ENCODE measurements at places on chromosomes 7 and 10.

- no peak for DNase-seq
These were observed 125.2 kb upstream of the STEAP4 start for GRCh38 chr7:88431882-88432281.

DNA sequence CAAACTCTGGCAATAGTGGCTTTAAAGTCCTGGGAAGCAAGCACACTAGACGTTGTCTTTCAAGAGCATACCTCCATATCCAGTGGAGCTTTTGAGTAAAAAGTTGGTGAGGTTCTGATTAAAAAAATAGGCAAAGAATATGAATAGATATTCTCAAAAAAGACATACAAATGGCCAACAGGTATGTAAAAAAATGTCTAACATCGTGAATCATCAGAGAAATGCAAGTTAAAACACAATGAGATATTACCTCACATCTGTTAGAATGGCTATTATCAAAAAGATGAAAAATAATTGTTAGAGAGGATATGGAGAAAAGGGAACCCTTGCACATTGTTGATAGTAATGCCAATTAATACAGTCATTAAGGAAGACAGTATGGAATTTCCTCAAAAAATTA, 407.1 kb downstream of the MDFIC start:
- DNase-seq: no peak

DNA sequence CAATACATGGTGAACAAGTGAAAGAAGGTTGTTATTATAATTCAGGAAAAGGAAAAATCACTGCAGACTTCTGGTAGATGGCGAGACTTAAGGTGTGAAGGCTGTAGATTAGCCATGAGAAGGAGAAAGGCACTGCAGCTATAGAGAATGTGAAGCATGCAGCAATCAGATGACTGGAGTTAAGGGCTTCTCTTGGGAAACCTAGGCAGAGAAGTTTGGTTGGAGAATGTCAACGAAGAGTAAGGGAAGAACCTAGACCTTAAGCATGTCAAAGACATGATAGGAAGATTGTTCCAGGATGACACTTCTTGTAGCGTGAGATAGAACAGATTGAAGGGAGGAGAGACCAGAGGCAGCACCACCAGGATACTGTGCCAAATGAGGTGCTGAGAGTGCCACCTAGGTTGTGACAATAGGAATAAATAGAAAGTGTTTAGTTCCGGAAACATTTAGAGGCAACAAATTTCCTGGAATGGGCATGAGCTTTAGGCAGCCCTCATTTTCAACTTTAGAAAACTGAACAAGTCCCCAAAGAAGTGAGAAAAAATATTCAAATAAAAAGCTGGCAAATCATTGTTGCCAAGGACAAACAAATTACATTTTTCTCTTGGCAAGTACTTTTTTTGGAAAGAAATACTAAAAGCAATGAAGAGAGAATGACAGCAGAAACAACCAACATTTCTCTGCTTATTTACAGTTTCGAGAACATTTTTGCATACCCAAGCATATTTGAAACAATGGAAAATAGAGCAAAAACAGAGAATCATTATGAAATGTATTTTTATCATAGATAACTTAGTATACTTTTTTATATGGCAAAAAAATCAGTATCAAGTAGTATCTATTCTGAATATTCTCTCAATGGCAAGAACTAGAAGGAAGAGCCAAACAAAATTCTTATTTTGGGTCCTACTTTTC, 4.9 kb downstream of the LRRC17 start:
- no peak for DNase-seq

GRCh38 chr7:98661607-98662006, 44.5 kb downstream of the NPTX2 start:
- DNase-seq: no peak

GRCh38 chr7:30144657-30145306, 10.0 kb downstream of the MTURN start:
- DNase-seq: no peak

DNA sequence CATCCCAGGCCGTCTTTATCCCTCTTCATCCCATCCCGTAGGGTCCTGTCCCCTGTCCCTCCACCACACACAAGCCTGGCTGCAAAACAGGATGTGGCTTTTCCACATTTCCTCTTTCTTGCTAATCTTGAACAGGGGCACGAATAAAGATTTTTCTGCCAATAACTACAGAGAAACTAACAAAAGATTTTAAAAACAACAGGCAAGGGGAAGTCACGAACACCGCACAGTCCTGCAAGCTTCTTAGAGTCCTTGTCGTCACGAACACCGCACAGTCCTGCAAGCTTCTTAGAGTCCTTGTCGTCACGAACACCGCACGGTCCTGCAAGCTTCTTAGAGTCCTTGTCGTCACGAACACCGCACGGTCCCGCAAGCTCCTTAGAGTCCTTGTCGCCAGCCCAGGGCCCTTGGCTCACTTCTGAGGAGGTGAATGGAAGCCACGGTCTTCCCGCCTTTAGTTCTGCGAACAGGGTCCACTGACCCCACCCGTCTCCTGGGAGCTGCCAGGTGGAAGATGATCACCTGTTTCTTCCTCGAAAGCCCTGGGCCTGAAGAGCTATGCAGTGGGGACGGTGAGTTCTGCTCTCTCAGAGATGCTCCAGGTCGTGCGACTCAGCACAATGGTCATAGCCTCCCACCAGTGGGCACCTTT, 10.3 kb upstream of the INSIG1 start:
- no peak for DNase-seq

DNA sequence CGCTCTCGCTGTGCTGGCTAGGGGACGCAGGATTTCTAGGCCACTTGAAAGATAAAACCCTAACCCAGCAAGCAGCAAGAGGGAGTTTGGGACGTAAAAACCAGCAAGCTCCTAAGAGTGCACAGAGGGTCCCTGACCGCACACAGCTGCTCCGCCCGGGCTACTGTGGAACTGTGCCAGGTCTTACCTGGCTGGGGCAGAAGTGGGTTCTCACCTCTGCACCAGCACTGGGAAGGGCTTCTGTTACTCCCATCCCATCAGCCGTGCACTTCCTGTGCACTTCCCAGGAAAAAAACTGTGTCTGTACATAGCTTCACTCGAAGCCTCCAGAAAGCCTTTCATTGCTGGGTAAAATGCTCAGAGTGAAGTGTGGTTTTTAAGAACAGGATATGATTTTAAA, 45.9 kb upstream of the PTF1A start:
- DNase-seq: no peak

DNA sequence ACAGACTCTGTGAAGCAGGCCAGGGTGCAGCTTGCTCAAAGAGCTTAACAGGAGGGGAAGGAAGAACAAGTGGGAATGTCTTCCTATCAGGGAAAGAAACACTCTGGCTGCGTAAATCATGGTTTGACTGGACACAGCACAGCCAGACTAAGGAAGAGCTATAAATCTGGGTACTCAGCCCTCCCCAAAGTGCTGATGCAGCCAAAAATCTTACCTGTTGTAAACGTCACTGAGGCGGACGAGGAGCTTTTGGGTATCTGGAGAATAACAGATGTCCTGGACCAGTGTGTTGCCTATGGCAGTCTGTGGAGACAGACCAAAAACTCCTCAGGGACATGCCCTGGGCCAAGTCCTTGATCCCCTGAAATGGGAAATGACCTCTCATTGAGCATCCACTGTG, 43.1 kb upstream of the HNRNPH3 start:
- no peak for DNase-seq

GRCh38 chr7:77245015-77245755, 45.6 kb upstream of the FGL2 start:
- DNase-seq: no peak

- no peak for DNase-seq
These were observed 253.1 kb downstream of the GRID1 start for GRCh38 chr10:86113501-86113900.

DNA sequence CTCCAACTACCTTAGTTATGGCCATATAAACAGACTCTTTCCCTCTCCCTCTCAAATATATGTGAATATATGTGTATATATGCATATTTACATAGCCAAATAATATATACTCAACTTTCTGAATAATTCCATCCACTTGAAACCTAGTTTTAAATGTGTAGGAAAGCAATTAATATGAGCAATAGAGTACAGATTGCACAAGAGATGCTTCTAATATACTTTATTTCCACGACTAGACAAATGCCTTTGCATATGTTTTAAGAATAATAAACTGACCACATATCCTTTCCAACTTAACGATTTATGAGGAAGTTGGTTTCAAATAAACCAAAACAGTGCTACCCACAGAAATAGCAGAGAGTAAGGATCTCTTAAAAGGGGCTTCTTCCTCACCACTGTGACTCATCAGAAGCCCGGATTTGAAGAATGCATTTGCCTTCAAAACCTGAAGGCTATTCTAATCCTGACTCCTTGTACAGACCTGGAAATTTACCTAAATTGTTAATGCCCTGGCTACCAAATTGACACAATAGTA, 266.3 kb downstream of the AHR start:
- DNase-seq: no peak

- peak; percentile 4 for DNase-seq
These were observed 43.2 kb downstream of the BTRC start for GRCh38 chr10:101397140-101397539.

DNA sequence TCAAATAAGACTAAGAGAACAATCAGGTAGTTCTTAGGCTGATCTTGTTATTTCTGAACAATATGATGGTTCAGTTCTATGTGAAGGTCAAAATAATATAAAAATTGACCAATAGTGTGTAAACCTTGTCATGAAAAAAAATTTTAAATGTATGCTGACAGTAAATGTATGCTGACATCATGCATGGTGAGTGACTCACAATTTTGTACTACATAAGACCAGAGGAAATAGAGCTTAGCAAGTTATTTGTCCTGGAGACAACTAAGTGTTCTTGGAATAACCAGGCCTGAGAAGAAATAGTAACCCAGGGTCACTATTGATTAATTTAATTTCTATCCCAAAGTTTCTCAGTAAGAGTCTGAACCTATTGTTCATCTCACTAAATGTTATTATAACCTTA, 182.2 kb upstream of the PCDH15 start:
- no peak for DNase-seq

DNA sequence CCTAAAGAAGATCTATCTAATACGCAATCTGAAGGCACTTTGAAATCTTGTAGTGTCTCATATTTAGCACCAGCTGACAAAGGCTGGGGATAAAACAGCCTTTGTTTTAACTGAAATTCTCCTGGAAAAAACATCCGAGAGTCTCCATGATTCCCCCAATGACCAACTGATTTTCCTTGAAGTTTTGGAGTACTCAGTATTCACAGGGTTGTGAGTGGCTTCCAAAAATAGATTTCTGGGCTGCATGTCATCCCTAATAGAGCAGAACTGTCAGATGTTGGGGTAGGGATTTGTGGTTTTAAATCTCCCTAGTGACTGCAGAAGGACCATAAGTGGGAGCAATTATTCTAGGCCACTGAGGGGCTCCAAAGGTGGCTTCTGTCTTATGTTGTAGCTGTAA, 206.4 kb downstream of the TAX1BP1 start:
- DNase-seq: no peak

DNA sequence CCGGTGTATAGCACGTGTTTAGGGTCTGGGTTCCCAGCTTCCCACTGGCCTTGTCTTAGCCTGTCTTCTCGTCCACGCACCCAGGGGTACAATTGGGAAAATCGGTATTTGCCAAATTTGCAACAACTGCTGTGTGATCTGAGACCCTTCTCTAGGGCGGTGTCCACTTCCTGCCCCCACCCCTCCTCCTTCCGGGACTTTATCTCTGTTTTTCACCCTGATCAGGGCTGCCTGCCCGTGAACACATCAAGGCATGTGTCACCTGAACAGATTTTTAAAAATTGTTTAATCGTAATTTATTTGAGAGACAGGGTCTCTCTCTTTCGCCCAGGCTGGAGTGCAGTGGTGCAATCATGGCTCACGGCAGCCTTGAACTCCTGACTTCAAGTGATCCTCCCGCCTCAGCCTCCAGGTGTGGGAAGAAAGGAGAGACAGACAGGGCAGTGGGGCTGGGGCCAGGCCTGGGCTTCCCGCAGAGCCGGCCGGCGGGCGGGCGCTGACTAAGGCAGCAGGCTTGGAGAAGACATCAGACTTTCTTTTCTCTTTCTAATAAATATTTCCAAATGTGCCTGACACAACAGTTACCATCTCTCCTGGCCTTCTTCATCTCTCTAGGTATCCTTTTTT, 27.5 kb downstream of the ELFN1 start:
- no peak for DNase-seq

DNA sequence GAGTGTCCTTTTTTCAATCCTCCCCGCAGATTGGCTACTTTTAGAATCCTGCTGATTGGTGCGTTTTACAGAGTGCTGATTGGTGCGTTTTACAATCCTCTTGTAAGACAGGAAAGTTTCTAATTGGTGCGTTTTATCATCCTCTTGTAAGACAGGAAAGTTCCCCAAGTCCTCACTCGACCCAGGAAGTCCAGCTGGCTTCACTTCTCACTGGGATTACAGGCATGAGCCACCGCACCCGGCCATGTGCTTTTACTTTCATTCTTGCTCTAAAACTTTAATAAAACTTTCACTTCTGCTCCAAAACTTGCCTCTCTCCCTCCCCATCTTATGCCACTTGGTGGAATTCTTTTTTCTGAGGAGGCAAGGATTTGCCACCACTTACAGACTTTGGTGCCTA, 17.0 kb upstream of the WAPL start:
- no peak for DNase-seq

DNA sequence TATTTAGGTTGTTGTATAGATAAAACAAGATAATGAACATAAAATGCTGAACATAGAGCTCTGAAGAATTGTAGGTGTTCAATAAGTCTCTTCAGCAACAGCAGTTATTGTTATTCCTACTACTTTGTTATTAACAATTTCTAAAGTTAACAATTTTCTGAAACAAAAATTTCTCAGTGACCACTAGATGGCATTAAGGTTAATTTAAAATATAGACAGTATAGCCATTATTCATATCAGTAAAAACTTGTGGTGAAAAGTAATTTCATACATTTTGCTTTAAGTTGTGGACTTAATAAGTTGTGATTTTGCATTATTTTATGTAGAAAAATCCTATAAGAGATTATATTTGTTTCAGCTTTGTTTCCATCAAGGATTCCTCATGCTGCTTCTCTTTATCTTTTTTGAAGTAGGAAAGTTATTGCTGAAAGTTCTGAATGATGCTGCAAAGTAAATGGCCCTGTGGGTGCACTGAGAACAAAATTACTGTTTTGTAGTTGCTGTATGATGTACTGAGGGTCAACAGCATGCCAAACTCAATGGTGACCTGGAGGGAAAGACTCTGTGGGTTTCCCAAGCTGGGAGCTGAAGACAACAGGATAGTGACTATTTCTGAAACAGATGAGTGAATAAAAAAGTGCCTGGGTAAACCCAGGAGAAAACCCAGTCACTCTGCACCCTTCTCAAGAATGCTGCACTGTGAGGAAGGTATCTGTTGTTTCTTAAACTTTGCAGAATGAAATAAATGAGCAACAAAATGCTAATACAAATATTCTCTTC, 253.6 kb downstream of the KIF20B start:
- DNase-seq: no peak

- no peak for DNase-seq
These were observed 77.3 kb upstream of the GRID1 start for GRCh38 chr10:86443936-86444335.

GRCh38 chr10:44458671-44459413, 73.9 kb upstream of the CXCL12 start:
- DNase-seq: no peak

GRCh38 chr10:44154956-44155355, 229.9 kb downstream of the CXCL12 start:
- no peak for DNase-seq
